ENCODE measurements at places on chromosomes 3 and 15.

DNA sequence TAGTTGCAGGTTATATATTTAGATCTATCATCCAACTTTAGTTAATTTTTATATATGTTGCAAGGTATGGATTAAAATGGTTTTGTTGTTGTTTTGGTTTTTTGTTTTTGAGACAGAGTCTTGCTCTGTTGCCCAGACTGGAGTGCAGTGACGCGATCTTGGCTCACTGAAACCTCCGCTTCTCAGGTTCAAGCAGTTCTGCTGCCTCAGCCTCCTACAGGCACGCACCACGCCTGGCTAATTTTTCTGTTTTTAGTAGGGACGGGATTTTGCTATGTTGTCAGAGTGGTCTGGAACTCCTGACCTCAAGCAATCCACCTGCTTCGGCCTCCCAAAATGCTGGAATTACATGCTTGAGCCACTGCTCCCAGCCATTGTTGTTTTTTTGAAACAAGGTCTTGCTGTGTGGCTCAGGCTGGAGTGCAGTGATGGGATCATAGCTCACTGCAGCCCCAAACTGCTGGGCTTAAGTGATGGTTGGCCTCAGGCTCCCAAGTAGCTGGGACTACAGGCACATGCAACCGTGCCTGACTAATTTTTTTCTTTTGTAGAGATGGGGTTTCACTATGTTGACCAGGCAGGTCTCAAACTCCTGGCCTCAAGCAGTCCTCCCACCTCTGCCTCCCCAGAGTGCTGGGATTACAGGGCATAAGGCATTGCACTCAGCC is 92.0 kb downstream of the ZNF609 start:
- DNase-seq: no peak

- DNase-seq: no peak
These were observed 261.1 kb downstream of the EPHB1 start for GRCh38 chr3:135056084-135056730.

- no peak for DNase-seq
These were observed 2.4 kb downstream of the CYP11A1 start for GRCh38 chr15:74364936-74365597.

DNA sequence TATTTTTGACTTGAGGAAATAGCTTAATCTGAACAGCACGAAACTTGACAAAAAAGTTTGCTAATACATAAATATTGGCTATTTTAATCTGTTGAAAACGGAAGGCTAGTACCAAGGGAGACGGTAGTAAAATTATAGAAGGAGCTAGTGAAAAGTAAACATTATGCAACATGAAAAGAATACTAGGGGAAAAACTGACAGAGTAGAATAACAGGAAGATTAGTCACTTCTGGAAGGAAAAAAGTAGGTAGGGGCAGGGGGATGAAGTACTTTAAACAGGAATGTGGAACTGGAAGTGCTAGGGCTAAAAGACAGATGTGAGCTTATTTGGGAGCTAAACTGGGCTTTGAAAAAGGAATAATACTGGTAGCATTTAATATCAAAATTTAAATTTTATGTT is 60.1 kb downstream of the MBNL1 start:
- no peak for DNase-seq

DNA sequence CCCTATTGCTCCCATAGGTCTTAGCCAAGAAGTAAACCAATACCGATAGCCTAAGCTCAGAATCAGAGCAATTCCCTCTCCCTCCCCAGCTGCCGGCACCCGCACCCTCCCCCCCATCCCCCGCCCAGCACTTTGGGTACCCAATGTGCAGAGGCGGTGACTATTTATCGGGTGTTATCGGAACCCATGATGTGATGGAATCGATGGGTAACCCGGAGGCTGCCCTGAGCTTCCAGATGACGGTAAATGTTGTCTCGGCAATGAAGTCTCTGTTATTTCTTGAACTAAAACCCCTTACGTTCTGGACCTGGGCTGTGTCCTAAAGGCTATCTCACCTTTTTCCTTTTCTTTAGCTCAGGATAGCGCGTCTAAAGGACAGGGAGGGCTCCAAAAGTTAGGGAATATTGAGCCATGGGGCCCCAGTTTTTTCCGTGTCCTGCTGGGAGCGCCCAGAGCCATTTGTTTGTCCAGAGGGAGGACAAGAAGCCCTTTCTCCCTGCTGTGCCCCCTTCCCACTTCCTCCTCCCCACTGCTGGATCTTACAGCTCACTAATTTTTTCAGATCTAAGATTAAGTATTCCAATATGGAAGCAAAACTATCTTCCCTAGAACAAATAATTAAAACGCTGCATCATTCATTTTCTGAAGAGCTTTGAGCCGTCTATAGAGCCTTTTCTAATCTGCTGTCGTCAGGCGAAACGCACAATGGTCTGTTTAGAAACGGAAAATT is 1.5 kb downstream of the SLITRK3 start:
- DNase-seq: no peak

DNA sequence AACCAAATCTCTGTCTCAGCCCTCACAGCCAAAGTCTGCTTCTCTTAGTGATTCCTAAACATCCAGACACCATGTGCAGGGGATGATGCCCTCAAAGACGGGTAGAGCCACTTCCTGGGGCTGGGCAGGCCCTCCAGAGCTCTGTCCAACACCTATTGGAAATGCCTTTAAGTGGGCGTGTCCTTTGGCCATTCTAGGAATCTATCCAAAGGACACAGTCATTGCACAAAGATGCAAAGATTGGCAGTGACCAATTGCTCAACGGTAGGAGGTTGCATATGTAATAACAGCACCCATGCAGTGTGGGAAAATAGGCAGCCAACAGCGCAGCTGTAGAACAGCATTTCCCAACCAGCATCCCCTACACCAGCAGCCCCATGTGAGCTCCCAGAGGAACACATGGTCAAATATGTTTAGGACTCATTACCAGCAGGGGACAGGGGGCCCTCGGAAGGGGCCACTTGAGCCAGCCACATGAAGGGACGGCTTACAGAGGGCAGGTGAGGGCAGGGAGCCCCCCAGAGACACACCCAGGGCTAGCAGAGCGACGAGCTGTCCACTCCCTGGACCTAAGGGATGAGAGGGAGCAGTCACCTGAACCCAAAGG is 142.8 kb upstream of the IQSEC1 start:
- no peak for DNase-seq

GRCh38 chr3:43256714-43257461 is 29.5 kb upstream of the SNRK start:
- no peak for DNase-seq

- no peak for DNase-seq
These were observed 255.0 kb upstream of the ROPN1 start for GRCh38 chr3:124246949-124247348.

DNA sequence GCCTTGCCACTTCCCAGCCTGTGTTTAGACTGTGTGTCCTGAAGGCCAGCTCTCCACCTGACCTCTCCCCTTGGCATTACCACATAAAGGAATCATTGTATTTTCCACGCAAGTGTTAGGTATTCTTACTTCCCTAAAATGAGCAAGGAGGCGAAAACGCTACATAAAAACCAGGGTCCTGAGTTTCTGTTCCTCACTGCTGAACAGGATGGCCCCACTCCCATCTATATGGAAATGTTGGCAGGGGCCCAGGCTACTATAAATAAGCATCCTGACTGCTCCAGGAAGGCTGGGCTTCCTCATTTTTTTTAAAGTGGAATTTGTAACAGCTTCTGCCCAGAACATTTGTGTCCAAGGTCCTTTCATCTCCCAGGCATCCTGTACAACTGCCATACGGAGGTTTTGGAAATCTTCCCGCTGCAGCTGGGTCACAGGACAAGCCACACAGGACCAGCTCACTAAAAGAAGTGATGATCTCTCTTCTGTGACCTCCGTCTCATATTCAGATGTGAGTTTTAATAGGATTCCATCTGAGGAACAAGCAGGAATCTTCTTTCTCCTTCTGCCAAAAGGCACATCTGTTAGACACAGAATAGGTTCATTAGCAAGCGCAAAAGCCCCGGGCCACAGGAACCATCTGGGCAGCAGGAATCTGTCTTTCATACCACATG is 56.4 kb upstream of the LIMD1 start:
- no peak for DNase-seq

GRCh38 chr3:127035677-127036076 is 52.8 kb downstream of the PLXNA1 start:
- DNase-seq: no peak

DNA sequence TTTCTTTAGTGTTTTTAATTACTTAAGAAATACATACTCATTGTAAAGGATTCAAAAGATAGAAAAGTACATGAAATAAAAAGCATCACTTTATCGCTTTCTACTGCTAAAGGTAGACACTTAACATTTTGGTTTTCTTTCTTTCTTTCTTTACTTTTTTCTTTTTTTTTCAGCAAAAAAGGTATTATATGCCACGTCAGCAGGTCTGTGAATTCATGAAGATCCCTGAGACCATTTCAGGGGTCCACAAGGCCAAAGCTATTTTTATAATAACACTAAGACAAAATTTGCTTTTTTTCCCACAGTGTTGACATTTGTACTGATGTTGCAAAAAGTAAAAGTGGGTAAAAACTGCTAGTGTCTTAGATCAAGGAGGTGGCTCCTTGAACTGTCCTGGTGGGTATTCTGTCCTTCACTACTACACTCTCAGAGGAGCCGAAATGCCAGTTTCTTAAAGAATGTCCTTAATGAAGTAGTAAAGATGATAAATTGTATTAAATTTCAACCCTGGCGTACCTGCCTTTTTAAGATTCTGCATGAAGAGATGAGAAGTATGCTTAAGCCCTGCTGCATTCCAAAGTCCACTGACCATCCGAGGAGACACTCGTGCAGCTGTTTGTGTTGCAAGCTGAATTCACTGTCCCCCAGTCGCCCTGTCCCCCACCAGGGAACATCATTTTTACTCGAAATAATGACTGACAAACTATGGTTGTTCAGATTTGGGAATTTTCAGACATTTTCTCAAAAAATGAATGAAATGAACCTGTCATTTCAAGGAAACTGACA is 106.7 kb upstream of the PIAS1 start:
- no peak for DNase-seq

DNA sequence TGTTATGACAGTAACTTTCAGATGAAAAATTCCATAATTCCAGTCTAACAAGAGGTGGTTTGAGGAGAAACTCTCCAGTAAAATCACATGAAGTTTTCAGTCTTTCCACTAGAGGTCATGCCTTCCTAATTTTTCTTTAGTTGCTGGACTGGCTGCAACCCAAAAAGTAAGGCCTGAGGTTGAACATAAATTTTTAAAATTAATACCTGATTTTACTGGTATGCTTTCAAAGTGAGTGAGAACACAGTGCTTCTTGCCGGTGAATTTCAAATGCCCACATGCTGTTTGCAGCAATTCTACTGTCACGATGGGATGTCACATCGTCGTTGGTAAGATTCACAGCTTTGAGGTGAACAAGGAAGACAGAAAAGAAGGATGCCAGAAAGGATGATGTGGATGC is 89.0 kb upstream of the FGF12 start:
- DNase-seq: no peak

DNA sequence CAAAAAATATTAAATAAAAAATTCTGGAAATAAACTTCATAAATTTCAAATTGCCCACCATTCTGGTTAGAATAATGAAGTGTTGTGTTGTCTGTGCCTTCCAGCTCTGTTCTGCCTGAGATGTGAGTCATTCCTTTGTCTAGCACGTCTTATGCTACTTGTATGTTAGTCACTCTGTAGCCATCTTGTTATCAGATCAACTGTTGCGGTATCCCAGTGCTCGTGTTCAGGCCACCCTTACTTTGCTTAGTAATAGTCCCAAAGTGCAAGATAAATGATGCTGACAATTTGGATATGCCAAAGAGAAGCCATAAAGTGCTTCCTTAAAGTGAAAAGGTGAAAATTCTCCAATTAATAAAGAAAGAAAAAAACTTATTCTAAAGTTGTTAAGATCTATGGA is 527.5 kb downstream of the NAALADL2 start:
- DNase-seq: no peak

GRCh38 chr15:98806275-98806895 is 158.0 kb downstream of the IGF1R start:
- no peak for DNase-seq

- DNase-seq: no peak
These were observed 213.1 kb downstream of the TBC1D2B start for GRCh38 chr15:77864211-77865105.

- no peak for DNase-seq
These were observed 79.7 kb downstream of the CACNA2D3 start for GRCh38 chr3:54202054-54202453.

DNA sequence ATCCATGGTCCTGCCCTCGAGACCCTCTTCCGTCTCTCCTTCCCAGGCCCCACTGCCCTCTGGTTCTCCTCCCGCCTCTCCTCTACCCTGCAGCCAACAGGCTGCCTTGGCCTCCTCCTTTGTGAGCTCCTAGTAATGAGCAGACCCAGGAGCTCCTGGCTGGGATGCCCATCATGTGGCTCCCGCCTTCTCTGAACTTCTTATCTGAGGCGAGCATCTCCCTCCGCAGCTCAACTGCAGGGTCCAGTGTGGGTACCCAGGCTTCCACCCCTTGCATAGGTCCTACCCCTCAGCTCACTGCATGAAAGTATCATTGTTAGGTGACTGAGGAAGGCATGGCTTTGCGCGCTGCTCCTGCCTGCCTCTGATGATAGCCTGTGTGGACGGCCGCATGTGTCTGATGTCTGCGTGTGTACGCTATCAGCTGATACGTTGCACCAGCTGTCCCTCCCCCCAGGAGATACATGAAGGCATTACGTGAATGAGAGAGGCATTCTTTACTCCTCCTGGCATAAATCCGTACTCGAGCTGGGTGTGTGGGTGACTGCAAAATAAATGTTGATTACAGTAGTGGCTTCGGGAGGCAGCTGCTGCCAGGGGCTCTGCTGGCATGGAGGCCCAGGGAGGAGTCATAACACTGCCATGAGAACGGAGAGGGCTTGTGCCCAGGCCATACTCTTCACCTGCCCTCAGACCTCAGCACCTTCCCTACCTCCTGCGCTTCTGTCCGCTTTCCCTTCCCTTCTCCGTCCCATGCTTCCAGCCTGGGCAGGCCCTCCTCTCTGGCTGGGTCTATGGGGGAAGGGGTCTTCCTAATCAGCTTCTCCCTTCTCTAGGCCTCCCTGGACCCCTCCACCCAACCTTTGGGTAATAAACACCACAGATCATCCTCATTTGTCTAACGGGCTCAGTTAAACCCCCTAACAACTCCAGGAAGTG is 48.8 kb downstream of the ZNF710 start:
- no peak for DNase-seq

GRCh38 chr3:127857333-127857732 is 35.0 kb upstream of the MGLL start:
- DNase-seq: no peak

DNA sequence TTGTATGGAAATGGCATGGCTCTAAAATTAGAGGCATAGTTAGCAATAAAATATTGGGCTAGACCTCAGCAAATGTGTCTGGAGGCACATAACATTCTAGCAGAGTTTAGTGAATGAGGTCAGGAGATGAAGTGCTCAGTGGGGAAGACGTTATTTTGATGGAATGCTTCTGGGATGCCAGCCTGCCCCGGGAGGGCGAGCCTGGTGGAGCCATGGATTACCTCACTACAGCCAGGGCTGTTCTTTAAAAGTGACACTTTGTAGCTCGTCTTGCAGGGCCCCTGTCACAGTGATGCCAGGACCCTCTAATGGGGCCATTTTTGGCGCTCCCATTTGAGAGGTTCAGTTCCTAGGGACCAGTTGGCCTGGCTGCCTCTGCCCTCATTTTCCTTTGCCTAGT is 48.5 kb downstream of the PXYLP1 start:
- DNase-seq: no peak

GRCh38 chr15:39543651-39544050 is 37.2 kb upstream of the THBS1 start:
- no peak for DNase-seq

GRCh38 chr15:88849376-88850072 is 45.8 kb downstream of the HAPLN3 start:
- no peak for DNase-seq

GRCh38 chr3:184234224-184234623 is 4.8 kb downstream of the VWA5B2 start:
- peak; percentile 55 for DNase-seq
